ENCODE measurements at places on chromosomes 6 and 20.

DNA sequence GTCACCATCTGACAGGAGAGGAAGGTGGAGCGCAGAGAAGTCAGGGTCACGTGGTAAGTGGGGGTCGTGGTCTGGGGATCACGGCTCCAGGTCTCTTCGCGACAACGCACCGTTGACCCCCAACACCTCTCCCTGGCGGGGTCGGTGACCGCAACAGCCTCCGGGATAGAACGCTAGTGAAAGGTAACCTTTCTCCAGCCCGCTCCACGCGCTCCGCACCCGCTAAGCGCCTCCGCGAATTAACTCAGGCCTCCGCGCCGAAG, 600 bp upstream of the SYNJ2 start:
- no peak for DNase-seq

- DNase-seq, result no peak
Observed at GRCh38 chr6:120569714-120570113, 764.6 kb downstream of the TBC1D32 start.

DNA sequence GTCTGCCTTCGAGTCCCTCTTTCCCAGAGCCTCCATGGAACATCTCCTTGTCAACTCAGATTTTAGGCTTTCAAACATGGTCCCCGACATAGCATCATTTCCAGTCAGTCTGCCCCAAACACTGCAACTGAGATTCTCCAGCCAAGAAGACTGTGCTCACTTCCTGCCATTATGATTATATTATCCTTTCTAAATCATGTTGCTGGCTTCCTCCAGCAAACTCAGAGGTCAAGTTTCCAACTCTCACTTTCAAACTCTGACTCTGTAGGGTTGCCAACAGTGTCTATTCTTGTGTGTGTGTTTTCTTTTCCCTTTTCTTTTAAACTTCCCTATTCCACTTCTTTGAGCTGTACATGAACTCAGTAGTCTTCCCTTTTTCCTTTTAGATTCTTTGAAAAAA, 61.2 kb upstream of the TRAF3IP2 start:
- DNase-seq, result no peak

- DNase-seq, result no peak
Observed at GRCh38 chr6:35519313-35520015, 6.8 kb upstream of the TULP1 start.

GRCh38 chr20:9119776-9120175, 50.9 kb downstream of the PLCB4 start:
- peak; percentile 98 for DNase-seq

- DNase-seq, result no peak
Observed at GRCh38 chr20:31274441-31274840, 17.0 kb downstream of the DEFB115 start.

GRCh38 chr20:62358171-62359042, 8.7 kb downstream of the LAMA5 start:
- no peak for DNase-seq

Measured in NCI-H2171 treated with DMSO at 0.1 percent for 48 hours (cell line).